Activated T-cell treated with anti-CD3 and anti-CD28 coated beads for 4 hours (primary cell): ENCODE measurements at places on chromosomes 3 and 15.
A peak's percentile ranks its signal among the peaks of the same experiment; 100 is the strongest.

DNA sequence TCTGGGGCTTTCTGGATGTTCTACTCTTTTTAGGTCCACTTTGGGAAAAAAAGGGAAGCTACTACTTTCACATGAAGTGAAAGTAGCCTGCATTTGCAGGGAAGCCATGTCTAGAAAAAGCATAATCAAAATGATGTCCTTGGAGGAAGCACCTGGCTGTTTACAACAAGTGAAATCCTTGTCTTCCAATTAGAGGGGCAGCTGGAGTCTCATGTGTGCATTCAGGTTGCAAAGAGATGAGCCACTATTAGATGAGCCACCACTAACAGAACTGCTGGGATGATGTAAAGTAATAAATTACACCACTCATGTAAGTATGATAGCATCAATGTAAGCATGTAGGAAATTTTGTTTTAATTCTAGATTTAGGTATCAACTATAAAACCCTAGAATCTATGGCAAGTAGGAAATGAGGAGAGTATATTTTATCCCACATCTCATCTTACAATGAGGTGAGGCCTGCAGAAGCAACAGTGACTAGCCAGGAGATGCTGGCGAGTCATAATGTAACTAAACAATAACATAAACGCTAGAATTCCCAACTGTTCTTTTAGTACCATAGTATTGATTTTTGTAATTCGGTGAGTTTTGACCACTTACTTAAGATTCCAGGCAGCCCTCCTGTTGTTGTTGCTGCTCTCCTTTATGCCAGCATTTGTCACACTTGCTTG, 75.9 kb downstream of the TMEM108 start:
- no peak for DNase-seq

- DNase-seq, result no peak
Measured at GRCh38 chr15:94236608-94237007, 5.2 kb downstream of the MCTP2 start.

DNA sequence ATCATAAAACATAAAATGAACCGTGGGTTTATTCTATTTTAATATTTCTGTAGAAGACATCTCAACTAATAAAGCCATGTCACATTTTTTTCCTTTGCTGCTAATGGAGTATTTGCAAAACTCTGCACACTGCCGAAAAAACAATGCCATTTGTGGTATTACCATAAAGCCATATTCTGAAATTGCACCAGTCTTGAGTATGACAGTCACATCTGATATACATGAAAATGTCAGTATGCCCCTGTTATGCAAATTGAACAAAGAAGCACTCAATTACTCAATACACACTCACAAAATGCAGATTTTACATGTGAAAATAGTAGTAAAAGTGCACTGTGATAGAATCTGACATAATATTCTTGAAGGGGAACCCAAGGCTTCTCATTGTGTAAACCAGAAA, 55.2 kb upstream of the CPB1 start:
- no peak for DNase-seq

- DNase-seq, result no peak
Measured at GRCh38 chr3:133761605-133762484, 15.7 kb downstream of the TF start.

- no peak for DNase-seq
Measured at GRCh38 chr3:34263101-34263621, 464.7 kb downstream of the PDCD6IP start.

GRCh38 chr3:119778176-119778575, 3.7 kb upstream of the NR1I2 start:
- no peak for DNase-seq

DNA sequence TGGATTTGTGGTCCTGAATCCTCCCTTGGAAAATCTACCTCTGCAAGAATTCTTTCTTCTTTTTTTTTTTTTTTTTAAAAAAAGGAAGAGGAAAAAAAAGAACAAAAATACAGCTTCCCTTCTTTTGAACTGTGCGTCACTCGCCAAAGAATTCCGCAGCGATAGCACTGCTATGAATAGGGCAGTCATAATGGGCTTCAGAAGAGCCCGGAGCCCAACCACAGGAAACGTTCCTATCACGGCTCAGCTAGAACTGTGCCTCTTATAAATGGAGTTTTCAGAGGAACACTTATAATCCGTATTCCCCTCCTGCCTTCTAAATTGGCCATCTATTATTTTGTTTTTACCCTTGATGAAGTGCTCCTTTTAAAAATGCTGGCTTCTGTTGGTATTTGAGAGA, 227.7 kb downstream of the ADAMTS17 start:
- no peak for DNase-seq

DNA sequence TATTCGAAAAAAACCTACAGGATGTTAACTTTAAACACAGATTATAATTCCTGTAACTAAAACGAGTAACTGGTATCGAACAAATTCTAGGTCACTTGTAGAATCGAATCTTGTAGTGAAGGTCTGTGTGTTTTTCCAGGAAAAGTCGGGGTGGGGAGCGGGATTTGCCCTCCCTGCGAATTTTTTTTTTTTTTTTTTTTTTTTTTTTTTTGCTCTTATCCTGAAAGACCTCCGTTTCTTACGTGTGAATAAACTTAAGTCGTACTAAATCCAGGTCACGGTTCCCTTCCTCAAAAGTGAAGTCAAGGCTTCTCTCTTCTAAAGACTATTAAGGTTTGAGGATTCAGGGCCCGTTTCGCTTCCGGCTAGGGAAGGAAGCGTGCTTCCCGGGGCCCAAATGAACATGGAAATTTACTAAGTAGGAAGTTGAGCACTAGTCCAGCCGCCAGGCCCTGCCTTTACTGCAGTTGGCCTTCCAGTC, 770 bp downstream of the TBC1D5 start:
- no peak for DNase-seq

DNA sequence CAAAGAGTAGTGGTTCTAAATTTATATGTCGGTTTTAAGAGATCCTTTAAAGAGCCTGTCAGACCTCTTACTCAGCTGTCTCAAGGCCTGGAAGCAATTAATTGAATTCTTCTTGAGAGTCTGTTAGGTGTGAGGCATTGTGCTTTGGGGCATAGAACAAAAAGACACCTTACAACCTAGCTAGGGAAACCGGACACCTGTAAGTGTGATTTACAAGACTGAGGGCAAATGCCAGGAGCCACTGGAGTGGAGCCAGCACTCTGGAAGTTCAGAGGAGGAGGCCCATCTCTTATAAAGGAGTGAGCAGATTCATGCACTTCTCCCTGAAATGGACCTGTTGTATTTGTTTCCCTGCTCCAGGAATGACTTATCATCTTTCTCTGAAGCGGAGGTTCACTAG, 97.7 kb upstream of the NUDT16 start:
- no peak for DNase-seq

DNA sequence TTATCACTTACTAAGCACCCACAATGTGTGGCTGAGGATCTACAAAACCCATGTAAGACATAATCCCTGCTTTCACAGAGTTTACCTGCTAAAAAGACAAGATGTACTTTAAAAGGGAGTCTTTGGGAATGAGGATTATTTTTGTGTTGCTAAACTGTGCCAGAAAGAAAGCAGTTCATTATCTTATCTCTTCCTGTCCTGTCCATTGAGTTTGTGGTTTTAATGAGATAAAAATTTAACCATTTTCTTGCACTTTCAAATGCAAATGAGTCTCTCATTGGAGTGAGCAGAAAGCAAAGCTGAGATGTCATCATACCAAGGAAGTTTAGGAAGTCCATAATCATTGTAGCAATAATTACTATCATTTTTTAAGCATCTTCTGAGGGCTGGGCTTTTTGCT, 231.2 kb upstream of the ADAMTS9 start:
- no peak for DNase-seq

- DNase-seq, result no peak
Measured at GRCh38 chr3:5798809-5799208, 611.3 kb downstream of the EDEM1 start.

- DNase-seq, result no peak
Measured at GRCh38 chr15:100889385-100890050, 9.9 kb downstream of the ALDH1A3 start.

GRCh38 chr3:189758186-189758585, 127.0 kb downstream of the TP63 start:
- DNase-seq, result no peak

- no peak for DNase-seq
Measured at GRCh38 chr3:65473736-65474135, 565.0 kb downstream of the MAGI1 start.

DNA sequence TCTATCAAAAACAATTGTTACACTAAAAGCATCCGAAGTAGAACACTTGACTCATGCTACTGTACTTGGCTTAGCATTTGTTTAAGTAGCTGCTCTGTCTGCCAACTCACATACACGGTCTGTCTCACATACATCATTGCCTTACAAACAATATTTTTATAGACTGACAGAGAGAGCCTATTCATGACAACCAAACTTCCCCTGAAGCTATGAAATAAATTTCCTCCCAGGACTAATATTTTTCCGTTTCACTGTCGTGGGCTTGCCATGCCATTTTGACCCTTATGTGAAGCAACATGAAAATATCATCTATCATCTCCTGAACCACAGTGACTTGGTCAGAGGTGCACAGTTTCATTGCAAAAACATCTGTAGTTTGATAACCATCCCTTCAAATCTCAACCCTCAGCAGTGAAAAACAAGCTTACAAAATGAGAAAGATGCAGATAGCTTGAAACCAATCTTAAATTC, 66.5 kb upstream of the PYGO1 start:
- no peak for DNase-seq

- no peak for DNase-seq
Measured at GRCh38 chr15:67807836-67808235, 17.5 kb upstream of the SKOR1 start.

DNA sequence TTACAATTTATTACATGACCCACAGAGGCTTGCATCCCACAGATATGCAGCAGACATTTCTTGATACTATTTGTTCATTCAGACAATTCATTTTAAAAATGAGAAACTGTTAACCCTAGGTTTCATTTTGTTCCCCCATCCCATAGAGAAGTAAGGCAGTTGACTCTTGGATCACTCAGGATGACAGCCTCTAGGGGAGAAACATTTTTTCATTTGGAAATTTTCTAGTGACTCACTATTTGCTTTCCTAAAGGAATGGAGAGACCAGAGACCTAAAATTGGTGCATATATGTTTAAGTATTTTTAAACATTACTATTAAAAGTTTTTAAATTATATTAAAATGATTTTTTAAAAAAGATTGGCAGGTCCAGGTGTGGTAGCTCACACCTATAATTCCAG, 19.5 kb upstream of the PHC3 start:
- DNase-seq, result no peak

DNA sequence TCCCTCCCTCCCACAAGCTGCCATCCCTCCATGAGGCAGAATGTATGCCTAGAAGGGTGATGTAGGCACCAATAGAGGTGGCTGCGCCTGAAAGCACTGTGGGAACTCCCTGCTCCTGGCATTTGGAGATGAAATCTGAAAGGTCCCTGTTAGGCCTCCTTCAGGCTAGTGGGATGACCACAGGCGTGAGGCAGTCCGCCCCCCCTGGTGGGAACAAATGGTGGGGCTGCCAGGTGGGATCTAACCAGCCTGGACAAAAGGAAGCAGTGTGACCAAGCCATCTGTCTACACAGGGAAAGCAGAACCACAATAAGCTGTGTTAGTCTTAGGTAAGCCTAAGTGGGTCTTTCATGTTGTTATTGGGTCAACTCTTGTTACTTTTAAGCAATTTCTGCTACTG, 25.3 kb downstream of the IL5RA start:
- no peak for DNase-seq

GRCh38 chr3:50520849-50521248, 17.4 kb upstream of the CACNA2D2 start:
- no peak for DNase-seq

DNA sequence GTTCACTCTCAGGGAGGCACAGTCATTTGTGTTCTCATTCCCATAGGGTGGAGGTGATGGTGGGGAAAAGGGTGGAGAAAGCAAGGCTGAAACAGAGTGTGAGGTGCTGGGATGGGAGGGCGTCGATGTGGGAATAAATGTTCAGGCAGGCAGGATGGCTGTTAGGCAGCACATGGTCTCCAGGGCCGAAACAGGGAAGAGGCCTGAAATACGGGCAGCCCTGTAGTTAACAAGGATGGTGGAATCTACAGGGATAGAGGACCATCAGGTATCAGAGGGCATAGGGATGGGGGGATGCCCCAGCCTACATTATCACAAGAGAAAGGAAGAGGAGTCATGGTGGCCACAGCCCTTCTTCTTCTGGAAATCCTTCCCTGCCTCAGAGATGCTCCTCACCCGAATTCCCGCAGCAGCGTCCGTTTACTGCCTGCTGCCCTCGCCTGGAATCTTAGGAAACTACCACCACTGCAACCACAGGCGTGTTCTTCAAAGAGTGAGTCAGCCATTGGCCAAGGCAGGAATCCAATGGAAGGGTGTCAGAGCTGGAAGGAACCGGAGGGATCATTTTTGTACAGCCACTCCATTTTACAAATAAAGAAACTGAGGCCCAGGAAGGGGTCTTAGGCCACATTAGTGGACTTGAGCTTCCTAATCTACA, 49.7 kb upstream of the POMGNT2 start:
- no peak for DNase-seq

DNA sequence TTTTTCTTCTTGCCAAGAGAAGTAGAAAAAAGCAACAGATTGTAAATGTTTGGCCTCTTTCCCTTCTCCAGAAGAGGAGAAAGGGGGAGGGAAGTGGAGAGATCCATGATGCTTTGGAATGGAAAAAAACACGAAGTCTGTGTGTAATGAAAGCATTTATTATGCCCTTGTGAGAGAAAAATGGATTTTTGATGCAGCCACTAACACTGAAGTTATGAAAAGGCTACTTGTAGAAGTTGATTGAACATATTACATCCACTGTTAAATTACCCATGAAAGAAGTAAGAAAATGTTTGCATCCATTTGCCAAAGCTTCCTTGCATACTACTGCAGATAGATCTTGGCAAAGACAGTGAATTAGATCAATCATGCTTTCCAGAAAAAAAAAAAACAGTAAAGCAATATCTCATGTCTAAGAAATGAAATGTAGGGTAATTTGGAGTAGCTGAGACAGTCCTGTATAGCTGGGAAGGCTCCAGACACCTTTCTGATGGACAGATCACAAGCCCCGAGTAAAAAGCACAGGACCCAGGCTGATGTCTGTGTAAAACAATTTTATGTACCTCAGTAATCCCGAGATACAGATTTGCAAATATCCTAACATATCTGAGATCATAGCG, 295.5 kb downstream of the PLOD2 start:
- DNase-seq, result no peak

- no peak for DNase-seq
Measured at GRCh38 chr3:462851-463250, 266.3 kb downstream of the CHL1 start.

- DNase-seq, result peak; percentile 71
Measured at GRCh38 chr15:42059661-42060476, 34.5 kb downstream of the PLA2G4D start.

DNA sequence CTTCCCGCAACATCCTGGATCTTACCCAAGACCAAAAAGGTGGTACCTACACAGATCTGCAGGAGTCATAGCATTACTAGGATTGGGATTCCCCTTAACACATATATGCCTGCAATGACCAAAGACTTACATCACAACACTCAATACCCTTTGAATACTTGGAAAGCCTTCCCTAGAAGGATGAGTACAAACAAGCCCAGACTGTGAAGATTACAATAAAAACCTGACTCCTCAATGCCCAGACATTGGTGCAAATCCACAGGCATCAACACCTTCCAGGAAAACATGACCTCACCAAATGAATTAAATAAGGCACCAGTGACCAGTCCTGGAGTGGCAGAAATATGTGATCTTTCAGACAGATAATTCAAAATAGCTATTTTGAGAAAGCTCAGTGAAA, 326.8 kb downstream of the TBL1XR1 start:
- DNase-seq, result no peak
